Hair follicular keratinocyte (primary cell): ENCODE measurements at places on chromosomes 7 and 10. TPM values are rescaled to one million over a fixed set of nuclear protein-coding genes. Genes with fewer than 3 reads are reported as not detected.

AKR1C2 gene
- 7.4 and 10.0 TPM in 2 replicates for total RNA-seq

CYP3A5 gene
- total RNA-seq: 0.53 and 2.3 TPM in 2 replicates

AGMO gene
- total RNA-seq: not detected in 2 replicates

SPDYE3 gene
- not detected in 2 replicates for total RNA-seq

LIPN gene
- not detected in 2 replicates for total RNA-seq

EVX1 gene
- total RNA-seq: not detected in 2 replicates

NYAP1 gene
- total RNA-seq: 4.3 and 4.8 TPM in 2 replicates

CTAGE15 gene
- total RNA-seq: 0.11 and 0.31 TPM in 2 replicates

COL1A2 gene
- total RNA-seq: 8.2 and 37.3 TPM in 2 replicates

MPP7 gene
- 3.8 TPM in 2 replicates for total RNA-seq

R3HCC1L gene
- 7.3 and 8.1 TPM in 2 replicates for total RNA-seq

MOGAT3 gene
- total RNA-seq: not detected in 2 replicates

SEMA4G gene
- total RNA-seq: 0.70 and 2.1 TPM in 2 replicates

RTKN2 gene
- total RNA-seq: 0.70 and 0.99 TPM in 2 replicates

NEUROG3 gene
- not detected in 2 replicates for total RNA-seq

ABCF2 gene
- 44.9 and 69.0 TPM in 2 replicates for total RNA-seq

ZNF487 gene
- 2.5 and 3.3 TPM in 2 replicates for total RNA-seq

RELN gene
- total RNA-seq: not detected in 2 replicates

LRRC27 gene
- 1.6 and 3.4 TPM in 2 replicates for total RNA-seq

ZNF503 gene
- 15.7 and 17.6 TPM in 2 replicates for total RNA-seq

ACBD5 gene
- 10.5 and 10.8 TPM in 2 replicates for total RNA-seq

SCIN gene
- not detected in 2 replicates for total RNA-seq

SLC35B4 gene
- total RNA-seq: 7.0 and 9.4 TPM in 2 replicates

CYP3A7 gene
- total RNA-seq: not detected in 2 replicates

PANK1 gene
- 4.6 and 11.1 TPM in 2 replicates for total RNA-seq

RBP4 gene
- not detected in 2 replicates for total RNA-seq

LIPJ gene
- total RNA-seq: not detected in 2 replicates

MAT1A gene
- not detected in 2 replicates for total RNA-seq

DENND11 gene
- total RNA-seq: 5.3 and 7.6 TPM in 2 replicates

POLL gene
- total RNA-seq: 19.9 and 25.9 TPM in 2 replicates

TECTB gene
- total RNA-seq: not detected in 2 replicates

DENND2A gene
- total RNA-seq: 0.08 and 0.91 TPM in 2 replicates

CDC14C gene
- total RNA-seq: not detected in 2 replicates

PKD2L1 gene
- total RNA-seq: not detected in 2 replicates

VSTM4 gene
- total RNA-seq: 0.11 TPM in 1 of 2 replicates, not detected in the other

TMEM139 gene
- total RNA-seq: 7.1 and 8.9 TPM in 2 replicates

PON1 gene
- not detected in 2 replicates for total RNA-seq

TMEM248 gene
- 66.1 and 68.2 TPM in 2 replicates for total RNA-seq

NPSR1 gene
- not detected in 2 replicates for total RNA-seq

FFAR4 gene
- total RNA-seq: not detected in 2 replicates

SEMA3C gene
- total RNA-seq: 111 and 250 TPM in 2 replicates

HDAC9 gene
- total RNA-seq: 3.0 and 11.1 TPM in 2 replicates

MALRD1 gene
- total RNA-seq: 0.08 and 0.16 TPM in 2 replicates

THSD7A gene
- not detected in 2 replicates for total RNA-seq

SLC16A9 gene
- 7.8 and 8.4 TPM in 2 replicates for total RNA-seq
